ENCODE measurements at places on chromosomes 13 and 19.

GRCh38 chr19:18596752-18597157 lies 8.2 kb downstream of the REX1BD start:
- no peak for DNase-seq

GRCh38 chr13:102651892-102652291 lies 43.0 kb downstream of the METTL21C start:
- no peak for DNase-seq

GRCh38 chr19:37938353-37938752 lies 31.3 kb downstream of the SIPA1L3 start:
- DNase-seq = no peak

DNA sequence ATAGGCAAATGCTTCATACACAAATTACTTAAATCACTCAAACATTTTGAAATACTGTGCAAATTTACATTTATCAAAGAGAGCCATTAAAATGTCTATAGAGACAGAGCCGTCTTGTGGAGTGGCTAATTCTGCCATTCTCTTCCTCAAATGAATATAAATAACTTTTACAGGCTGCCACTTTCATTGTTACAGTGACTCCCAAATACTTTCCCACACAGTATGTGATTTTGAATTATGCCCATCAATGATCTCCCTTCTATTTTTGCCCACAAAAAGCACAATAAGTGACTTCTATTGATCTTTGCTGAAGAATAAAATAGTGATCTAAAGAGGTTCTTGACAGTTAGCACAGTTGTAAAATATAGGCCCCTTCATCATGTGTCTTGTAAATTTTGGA lies 1244.9 kb downstream of the PCDH17 start:
- no peak for DNase-seq

- no peak for DNase-seq
These were observed 21.9 kb downstream of the CILP2 start for GRCh38 chr19:19559931-19560330.

DNA sequence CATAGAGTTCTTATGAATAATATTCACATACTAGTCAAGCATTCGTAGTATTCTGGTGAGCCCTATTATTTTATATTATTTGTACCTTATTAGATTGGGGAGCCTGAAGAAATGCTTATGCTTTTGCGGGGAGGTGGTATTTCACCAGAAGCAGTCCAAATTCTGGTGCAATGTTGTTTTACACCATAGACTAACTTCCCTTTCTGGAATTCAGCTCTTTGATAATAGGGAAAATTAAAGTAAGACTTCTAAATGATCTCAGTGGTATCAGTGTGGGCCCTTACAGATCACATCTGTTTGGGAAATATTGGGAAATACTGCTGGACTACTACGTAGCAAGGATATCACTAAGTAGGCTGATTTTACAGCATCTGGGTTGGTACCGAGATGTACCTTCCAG lies 34.2 kb downstream of the KCTD12 start:
- no peak for DNase-seq

DNA sequence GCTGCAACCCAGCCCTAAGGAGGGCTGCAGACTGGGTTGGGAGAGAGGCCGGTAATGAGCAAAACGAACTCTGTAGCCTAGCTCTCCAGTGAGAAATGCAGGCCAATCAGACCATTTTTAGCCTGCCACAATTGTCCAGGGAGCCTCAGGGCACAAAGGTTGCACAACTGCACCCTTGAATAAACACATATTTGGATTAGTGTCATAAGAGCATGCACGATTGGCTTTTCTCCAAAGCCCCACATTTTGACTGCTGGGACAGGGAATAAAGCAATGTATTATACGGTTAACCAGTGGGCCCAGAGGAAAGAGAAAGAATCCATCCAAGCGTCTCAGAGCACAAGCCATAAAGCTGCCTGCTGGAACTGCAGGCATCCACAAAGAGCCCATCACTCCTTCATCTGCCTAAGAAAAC lies 729.4 kb upstream of the SGCG start:
- no peak for DNase-seq
